Epithelial cell of prostate (primary cell): ENCODE measurements at places on chromosomes 12 and 14.

GRCh38 chr12:2298556-2299200 lies 245.9 kb downstream of the CACNA1C start:
- DNase-seq: no peak

- DNase-seq: no peak
These were observed 179.7 kb downstream of the SSPN start for GRCh38 chr12:26374934-26375680.

GRCh38 chr12:92193846-92194245 lies 48.2 kb upstream of the BTG1 start:
- no peak for DNase-seq

DNA sequence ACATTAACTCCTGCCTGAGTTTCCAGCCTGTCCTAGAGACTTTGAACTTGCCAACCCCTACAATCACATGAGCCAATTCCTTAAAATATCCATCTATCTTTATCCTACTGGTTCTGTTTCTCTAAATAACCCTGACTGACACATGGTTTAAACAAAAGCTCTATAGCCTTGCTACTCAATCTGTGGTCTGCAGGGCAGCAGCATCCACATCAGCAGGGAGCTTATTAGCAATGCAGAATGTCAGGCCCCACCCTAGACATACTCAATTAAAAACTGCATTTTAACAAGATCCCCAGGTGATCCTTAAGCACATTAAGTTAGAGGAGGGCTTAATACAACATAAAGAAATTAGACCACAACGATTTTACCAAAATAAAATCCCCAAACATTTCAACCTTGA lies 108.3 kb upstream of the CPSF6 start:
- no peak for DNase-seq

GRCh38 chr14:95998656-95999055 lies 40.5 kb upstream of the C14orf132 start:
- DNase-seq: no peak

- DNase-seq: no peak
These were observed 1.3 kb upstream of the KRT79 start for GRCh38 chr12:52835271-52836041.

DNA sequence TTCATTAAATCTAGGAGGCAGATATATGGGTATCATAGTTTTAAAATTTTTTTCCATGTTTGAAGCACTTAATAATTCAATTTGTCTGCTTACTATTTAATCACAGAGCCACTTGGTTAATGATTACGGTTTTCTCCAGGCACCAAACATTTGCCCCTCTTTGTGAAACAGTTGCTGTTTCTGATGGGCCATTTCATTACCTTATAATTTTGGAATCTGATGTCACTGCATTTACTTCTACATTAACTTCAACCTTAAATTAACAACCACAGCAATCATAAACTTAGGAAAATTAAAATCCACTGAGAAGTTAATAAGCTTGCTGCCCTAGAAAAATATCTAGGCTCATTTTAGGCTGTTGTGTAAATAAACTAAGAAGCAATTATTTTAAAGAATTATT lies 17.0 kb downstream of the TMCC3 start:
- DNase-seq: no peak

DNA sequence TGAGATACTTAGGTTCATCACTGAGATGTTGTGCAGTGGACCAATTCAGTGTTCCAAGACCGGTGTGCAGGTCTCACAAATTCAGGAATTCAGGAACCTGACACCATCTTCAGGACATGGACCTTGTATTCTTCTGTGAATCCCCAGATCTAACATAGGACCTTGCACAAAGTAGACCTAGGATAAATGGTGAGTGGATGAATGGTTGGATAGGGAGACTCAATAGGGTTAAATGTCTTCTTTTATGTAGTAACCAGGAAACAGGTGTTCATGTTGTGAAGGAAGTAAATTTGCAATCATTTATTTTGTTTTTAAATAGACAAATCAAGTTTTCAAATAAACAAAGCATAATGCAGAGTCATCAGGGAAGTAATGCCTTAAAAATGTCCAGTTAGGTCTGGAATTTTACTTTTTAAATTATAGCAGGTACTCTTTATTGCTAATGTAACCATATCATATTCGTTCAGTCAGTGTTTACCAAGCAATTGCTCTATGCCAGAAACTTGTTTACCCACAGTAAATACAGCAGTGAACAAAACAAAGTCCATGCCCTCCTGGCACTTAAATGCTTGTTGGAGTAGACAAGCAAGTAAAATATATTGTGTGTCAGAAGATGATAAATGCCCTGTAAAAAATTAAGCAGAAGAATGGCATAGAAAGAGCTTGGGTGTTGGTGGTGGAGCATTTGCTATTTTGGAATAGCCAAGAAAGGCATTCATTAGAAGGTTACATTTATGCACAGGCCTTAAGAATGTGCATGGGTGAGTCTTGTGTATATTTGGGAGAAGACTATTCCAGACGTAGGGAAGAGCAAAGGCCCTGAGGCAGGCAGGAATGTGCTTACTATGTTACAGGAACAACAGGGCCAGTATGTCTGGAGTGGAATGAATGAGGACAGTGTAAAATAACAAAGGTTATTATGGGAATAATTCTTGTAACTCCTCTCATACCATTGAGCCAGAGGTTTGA lies 26.3 kb downstream of the RXYLT1 start:
- no peak for DNase-seq

DNA sequence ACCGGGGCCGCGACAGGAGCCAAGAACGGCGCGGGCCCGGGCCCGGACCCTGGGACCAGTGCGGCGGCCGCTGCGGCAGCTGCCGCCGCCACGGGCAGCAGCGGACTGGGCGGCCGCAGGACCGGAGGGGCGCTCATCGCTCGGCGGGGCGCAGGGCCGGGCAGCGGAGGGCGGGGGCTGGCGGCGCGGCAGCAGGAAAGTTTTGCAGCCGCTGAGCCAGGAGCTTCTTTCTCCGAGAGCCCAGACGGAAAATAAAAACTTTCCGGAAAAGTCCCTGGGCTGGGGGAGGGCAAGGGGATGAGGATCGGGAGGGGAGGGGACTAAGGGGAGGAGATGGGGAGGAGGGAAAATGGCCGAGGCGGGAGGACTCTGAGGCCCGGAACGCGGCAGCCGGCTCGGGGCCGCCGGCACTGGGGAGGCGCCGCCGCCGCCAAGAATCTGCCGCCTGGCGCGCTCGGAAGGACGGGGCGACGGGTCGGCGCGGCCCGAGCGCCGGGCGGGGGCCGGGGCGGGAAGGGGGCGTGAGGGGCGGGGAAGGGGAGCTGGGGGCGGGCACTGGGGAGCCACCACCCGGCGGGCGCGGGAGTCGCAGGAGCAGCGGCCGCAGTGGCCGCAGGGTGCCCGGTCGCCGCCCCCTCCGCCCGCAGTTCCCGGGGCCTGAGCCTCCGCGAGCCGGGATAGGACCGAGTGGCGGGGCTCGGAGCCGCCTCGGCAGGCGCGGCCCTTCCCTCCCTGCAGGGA lies at the start of gene PRKD1:
TSS of gene PRKD1 (minus strand) at position 472 of the 741 bp plus-strand sequence.
- DNase-seq: no peak

DNA sequence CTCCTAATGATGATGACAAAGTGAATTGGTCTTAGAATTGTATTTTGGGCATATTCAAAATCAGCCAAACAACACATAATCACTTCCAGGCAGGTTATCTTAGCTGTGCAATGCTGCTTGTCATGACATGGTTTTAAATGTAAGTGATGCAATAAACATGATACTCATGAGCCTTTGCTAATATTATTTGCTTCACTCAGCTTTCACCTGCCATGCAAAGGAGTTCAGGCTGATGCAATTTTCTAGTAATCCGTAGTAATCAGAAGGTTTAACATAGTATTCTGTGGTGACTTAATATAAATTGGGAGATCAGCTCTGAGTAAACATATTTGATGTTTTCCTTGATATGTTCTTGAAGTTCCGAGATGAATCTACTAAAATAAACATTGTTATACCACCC lies 29.1 kb downstream of the TMEM260 start:
- DNase-seq: no peak

DNA sequence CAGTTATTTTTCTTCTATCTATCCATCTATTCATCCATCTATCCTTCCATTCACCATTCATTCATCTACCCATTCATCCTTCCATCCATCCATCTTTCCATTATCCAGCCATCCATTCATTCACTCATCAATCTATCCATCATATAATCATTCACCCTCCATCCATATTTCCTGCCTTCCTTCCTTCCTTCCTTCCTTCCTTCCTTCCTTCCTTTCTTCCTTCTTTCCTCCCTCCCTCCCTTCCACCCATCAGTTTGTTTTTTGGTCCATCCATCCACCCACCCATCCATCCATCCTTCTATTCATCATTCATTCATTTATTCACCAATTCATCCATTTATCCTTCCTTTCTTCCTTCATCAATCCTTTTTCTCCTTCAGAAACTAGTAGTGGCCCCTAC lies 34.3 kb upstream of the NOS1 start:
- DNase-seq: no peak

- no peak for DNase-seq
These were observed 6.0 kb downstream of the BICDL1 start for GRCh38 chr12:119994892-119995658.

DNA sequence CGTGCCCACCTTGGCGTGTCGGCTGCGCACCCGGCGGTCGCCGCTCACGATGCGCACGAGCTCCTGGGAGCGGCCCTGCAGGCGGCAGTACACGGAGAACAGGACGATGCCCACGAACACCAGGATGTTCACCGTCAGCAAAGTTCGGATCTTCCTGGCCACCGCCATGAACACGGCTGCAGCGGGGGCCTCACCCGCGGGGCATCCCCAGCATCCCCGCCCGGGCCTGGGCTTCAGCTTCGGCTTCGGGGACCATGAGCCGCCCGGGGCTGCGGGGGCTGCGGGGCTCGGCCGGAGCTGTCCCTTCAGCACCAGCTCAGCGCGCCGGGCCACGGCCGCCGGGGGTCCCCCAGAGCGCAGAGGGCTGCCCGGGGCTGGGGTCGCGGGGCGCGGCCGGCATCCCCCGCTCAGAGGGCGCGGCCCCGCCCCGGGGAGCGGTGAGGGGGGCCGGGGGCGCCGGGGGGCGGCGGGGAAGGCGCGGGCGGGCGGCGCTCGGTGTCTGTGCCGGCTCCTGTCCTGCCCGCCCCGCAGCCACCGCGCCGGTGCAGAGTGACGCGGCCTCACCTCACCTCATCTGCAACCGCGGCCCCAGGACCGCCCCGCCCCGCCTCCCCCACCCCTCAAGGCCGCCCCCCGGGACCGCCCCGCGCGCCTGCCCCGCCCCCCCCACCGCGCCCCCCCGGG lies at the start of gene GALNT9:
TSS of gene GALNT9 (minus strand) at position 554 of the 684 bp plus-strand sequence. CDS start at position 168, 386 bp downstream.
- DNase-seq: no peak

GRCh38 chr12:16347391-16348298 lies at the start of gene MGST1:
MGST1 (plus strand) TSS chr12:16347645; CDS start chr12:16354253, 6,608 bp downstream.
- no peak for DNase-seq

GRCh38 chr12:22101749-22102243 lies 55.8 kb downstream of the CMAS start:
- peak; percentile 92 for DNase-seq

- no peak for DNase-seq
These were observed 188.4 kb upstream of the PWP1 start for GRCh38 chr12:107497231-107497630.

DNA sequence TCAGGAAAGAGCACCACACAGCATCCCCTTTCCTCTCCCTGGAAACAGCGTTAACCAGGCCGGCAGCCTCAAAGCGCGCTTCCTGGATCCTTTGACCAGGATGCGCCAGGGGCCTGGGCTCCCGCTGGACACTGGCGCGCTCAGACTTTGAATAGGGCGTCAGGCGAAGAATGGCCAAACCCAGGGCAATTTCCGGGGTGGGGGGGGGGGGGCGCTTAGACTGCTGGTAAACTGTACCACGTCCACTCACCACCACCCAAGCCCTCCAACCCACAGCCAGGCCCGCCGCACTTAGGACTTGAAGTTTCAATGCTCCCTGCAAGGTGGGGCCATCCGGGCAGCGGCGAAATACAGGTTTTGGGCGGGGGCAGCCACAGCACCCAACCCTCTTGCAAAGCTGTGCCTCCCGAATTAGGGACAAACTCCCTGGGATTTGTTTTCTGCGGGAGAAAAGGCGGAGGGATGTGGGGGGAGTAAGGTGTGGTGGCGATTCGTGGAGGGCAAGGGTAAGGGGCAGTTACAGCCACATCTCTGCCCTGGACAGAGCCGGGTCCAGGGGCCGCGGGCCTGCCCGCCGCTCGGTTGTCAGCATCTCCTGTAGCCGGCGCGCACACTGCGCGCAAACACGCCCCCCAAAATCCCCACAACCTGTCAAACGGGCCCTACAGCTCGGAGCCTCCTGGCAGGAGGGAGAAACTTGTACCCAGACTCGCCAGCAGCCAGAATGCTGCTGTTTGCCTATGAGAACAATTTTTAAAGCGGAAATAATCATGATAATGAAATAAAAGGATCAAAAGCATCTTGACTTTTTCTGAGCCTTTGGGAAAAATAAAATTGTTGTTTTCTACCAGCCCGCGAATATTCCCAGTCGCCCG lies 958 bp downstream of the RTN1 start:
- DNase-seq: no peak

DNA sequence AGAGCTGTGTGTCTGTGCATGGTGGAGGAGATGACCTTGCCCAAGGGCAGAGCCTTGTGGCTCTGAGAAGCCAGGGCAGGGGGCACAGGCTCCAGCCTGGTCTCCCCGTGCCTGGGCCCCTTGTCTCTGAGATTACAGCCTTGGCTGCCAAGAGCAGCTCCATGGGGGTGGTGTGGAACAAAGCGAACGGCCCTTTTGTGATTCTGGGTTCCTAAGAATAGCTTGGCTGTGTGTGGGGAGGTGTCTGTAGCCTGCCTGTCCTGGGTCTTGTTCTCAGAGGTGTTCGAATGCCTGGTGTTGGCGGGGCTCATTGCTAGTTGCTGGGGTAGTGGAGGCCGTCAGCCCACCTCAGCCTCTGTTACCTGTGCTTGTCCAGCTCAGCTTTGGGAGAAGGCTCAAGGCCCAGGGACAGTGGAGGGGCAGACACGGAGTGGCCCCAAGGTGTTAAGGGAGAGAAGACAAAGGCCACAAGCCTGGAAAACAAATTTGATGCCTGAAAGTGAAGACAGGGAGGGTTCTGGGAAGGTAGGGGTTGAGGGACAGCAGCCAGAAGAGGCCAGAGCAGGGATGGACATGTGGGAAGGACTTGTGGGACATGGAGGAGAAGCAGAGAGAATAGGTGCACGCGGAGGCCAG lies 7.4 kb upstream of the MYH7 start:
- no peak for DNase-seq

- no peak for DNase-seq
These were observed 1.2 kb downstream of the GZMB start for GRCh38 chr14:24632761-24633160.

DNA sequence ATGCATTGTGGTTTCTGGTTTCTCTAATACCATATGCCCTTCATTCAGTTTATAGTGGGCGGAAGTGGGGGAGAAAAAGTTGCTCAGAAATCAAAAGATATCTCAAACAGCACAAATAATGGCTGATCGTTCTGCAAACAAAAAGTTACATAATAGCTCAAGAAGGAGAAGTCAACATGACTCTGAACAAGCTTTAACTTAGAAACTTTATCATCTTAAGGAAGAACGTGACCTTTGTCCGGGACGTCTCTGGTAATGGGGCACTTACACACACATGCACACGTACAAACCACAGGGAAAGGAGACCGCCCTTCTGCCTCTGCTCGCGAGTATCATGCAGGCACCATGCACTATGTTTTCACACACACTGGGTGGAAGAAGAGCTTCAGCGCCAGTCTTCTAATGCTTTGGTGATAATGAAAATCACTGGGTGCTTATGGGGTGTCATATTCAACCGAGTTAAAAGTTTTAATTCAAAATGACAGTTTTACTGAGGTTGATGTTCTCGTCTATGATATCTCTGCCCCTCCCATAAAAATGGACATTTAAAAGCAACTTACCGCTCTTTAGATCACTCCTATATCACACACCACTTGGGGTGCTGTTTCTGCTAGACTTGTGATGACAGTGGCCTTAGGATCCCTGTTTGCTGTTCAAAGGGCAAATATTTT lies 4.7 kb downstream of the FOS start:
- no peak for DNase-seq
